Stimulated activated CD4-positive, alpha-beta T cell treated with anti-CD3 and anti-CD28 coated beads, Interleukin-12 subunit alpha, Interleukin-12 subunit beta, amount 100 ng/mL, for 48 hours (primary cell): ENCODE measurements at places on chromosomes 4 and X.

GRCh38 chr4:57363346-57363745, 253.2 kb upstream of the IGFBP7 start:
- no peak for DNase-seq

DNA sequence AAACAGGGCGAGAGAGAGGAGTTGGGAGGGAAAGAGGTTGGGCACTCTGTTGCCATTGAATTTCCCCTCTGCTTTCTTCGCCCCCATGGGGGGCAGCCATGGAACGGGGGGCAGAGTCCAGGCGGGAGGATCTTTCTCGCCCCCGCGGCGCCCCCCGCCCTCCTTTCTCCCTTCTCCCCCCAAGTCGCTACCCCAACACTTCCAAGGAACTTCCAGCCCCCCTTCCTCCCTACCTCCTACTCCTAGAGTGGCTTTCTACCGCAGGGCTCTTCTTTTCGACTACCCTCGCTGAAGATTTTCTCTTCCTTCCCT, 594 bp upstream of the STAG2 start:
- DNase-seq = no peak

DNA sequence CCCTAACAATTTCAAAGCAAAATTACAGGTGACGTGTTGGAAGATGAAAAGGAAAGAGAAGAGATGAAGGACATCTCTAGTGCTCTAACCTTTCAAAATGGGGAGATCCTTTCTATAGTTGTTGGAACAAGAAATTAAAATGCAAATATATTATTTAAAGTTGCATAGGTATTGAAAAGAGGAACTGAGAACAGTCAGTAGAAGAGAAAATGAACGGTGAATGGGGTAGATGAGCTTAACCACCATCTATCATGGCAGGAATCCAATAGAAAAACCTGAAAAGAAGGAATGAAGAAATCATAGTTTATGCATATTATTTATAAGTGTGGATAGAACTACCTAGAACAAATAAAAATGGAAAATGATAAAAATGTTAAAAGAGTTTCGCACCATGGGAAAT, 42.0 kb downstream of the ANXA5 start:
- no peak for DNase-seq

GRCh38 chr4:17664755-17665154, 50.3 kb downstream of the MED28 start:
- DNase-seq = no peak

- DNase-seq = no peak
Observed at GRCh38 chr4:134470544-134470943, 269.0 kb upstream of the PABPC4L start.

GRCh38 chr4:173537613-173538147, 7.7 kb upstream of the HAND2 start:
- no peak for DNase-seq

- no peak for DNase-seq
Observed at GRCh38 chr4:70943114-70943513, 40.9 kb downstream of the MOB1B start.

DNA sequence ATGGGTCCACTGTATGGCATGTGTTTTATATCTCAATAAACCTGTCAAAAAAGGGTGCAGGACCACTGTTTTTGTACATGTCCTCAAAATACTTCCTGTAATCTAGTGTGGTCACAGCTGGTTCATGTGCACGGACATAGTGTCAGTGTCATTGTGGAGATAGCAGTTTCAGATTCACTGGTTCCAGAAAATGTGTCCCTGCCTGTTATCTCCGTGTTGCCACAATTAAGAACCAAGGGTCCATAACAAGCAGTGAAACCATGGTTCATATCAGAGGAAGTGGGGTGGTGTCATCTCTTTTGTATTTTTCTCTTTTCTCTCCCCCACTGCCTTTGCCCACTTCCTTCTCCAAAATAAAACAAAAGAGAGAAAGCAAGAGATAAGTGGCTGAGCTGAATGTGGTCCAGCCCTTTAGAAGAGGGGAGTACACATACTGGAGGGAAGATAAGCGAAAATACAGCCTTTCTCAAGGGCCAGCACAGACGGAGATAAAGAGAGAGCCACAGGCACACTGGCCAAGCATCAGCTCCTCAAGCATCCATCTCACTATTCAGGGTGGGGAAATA, 51.2 kb downstream of the TBL1X start:
- no peak for DNase-seq

- DNase-seq = no peak
Observed at GRCh38 chrX:72268597-72269365, 8.3 kb downstream of the RPS4X start.

GRCh38 chrX:9871701-9872268, 85.6 kb downstream of the SHROOM2 start:
- no peak for DNase-seq

- DNase-seq = no peak
Observed at GRCh38 chr4:139609647-139610046, 53.6 kb upstream of the SETD7 start.

DNA sequence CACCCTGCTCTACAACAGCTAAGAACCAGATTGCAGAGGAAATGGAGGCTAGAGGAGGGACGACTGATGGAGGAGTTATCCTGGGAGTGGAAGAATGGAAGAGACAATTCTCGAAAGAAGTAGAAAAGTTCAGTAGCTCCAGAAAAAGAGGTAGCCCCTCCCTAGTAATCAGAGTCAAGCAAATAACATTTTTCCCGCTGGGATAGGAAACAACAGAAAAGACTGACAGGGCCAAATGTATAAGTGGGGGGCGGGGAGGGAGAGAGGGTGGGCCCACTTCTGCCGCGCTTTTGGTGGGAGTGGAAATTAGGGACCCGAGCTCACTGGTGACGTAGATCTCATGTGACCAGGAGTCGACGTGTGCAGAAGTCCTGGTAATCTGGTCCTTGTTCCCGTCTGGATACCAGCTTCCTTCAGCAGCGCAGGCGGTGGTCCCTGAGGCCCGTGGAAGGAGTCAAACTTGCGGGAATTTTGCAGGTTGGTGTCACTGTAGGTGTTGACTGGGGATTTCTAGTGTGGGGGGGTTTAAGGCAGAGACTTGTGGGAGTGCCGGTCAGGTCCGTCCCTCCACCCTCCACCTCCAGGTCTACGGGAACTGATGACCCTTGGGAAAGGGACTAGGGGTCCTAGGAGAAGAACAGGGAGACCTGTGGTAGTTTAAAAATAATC, at the start of gene TCEAL9:
Gene TCEAL9 (plus strand): TSS at position 377 of the 669 bp plus-strand sequence. CDS start 1,179 bp downstream, outside the sequence.
- no peak for DNase-seq

DNA sequence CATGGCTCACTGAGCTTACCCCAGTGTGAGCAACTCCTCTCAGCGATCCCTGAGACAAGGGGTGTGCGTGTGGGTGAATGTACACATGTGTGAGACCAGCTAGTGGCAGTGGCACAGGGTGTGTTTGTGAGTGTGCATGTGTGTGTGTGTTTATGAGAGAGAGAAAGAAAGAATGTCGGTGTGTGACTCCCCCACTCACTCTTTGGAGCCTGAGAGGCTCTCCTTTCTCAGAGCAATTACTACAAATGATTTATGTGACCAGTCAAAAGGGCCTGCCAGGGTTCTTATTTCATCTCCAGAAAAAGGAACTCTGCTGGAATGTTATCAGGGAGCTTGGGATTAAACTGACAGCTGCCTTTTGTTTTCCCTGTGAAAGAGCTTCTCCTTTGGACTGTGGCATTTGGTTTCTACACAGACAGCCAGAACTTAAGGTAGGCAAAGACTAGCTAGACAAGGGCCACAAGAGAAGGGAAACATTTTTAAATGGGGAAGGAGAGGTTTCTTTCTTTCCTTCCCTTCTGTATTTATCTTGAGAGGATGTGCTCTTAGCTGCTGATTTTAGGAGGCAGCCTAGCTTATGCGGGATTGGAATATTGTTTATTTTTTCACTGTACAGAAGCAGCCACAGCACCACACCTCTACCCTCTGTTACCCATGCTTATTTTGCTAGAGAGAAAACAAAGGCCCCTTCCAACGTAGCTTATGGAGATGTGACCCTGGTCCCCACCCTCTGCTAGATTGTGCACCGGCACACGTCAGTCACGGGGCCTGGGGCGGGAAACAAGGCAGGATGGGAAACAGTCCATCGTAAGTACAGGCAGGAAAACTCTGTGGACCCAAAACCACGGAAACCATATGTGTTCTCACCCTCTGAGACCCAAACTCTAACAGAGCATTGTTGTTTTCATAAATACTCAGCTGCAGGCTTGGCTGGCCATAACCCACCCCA, 143.5 kb downstream of the MGST2 start:
- DNase-seq = no peak

DNA sequence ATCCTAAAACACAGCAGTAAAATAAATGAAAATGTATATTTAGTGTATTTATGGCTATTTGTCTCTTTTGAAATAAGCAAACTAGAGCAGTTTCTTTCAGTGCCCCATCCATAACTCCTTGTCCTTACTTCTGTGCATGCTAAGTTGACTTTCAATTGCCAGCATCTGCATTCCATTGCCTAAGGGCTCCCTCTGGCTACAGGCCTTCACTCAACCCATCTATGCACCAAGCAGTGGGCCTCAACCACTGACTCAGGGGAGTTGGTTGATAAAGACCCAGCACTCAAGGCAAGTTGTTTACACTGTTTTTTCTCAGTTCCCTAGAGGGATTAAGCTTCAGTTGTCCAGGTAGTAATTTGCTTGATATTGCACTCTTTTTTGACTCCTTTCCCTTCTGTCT, 265.7 kb downstream of the IQCM start:
- DNase-seq = no peak

- no peak for DNase-seq
Observed at GRCh38 chr4:121789455-121789854, 11.7 kb upstream of the EXOSC9 start.

DNA sequence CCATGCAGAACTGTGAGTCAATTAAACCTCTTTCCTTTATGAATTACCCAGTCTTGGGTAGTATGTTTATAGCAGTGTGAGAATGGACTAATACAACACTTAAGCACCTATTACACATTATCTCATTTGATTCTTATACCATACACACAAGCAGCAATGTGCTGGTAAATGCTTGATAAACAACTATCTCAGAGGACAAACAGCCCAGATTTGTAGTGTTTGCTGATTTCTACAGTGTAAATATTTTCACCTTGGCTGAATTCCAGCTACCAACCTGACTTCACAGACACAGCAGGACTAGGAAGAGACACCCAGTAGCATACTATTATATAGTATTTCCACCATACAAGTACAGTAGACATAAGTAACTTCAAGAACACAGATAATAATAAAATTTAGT, 406.5 kb upstream of the CNKSR2 start:
- no peak for DNase-seq

- DNase-seq = no peak
Observed at GRCh38 chr4:48954314-48954713, 31.8 kb upstream of the CWH43 start.

GRCh38 chrX:41090568-41091238, 5.5 kb downstream of the USP9X start:
- no peak for DNase-seq

- no peak for DNase-seq
Observed at GRCh38 chr4:99062120-99062519, 26.5 kb downstream of the ADH5 start.

DNA sequence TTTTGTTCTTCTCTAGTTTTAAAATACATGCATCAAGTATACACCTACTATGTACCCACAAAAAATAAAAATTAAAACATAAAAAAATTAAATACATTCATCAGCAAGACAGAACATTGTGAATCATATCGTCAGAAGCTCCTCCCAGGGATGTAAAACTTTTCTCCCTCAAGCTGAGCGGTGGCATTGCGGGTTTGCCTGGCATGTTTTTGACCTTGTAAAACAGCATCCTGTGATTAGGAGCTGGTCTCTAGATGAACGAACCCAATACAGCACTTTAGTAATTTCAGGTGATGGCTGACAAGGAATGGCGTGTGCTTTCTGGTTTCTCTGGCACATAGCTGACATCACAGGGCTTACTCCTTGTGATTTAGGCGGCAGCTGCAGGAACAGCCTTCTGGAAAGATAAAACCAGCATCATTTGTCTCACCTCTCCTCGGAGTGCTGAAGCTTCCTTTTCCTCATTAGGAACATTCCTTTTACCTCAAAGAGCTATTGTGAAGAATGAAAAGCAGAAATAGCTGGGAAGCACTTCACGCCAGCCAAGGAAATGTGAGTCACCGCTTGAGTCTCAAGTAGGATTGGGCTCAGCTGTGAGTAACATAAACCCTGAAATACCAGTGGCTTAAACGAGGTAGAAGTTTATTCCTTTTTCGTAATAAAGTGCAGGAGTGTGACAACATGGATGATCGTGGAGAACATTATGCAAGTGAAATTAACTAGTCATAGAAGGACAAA, 44.3 kb downstream of the NYX start:
- DNase-seq = no peak

DNA sequence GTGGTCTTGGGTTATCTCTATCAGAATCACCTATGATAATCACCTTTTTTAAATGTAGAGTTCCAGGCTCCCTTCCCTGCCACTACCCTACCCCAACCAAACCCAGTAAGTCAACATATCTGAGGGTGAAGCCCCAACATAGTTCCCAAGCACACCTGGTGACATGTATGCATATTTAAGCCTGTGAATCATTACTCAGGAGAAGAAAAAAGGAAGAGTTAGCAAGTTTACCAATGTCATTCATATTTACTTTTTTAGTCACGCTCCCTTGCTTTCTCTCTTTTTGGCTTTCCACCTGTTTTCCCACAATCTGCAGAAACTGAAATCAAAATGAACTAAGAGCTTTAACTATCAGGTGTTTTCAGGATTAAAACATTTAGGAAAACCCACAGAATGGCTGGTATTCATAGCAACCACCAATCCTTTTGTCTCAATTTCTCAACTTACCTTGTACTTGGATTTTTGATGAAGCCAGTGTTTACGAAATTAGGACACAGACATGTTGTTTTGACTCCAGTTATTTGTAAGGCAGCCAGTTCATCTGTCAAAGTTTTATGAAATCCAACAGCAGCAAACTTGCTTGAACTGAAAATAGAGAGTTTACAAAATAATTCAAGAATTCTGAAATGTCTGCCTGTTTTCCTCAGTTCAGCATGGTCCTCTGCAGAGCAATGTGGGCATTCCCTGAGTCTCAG, 34.0 kb downstream of the HSD17B11 start:
- no peak for DNase-seq

- DNase-seq = no peak
Observed at GRCh38 chr4:158610790-158611189, 60.9 kb downstream of the C4orf46 start.
